Upper lobe of right lung (tissue), 1 donor: ENCODE measurements at places on chromosomes 16 and 17. TPM values are rescaled to one million over a fixed set of nuclear protein-coding genes. Genes with fewer than 3 reads are reported as not detected.

KRTAP4-8 gene
- not detected for total RNA-seq

ACSM5 gene
- 4.5 TPM for total RNA-seq

SPN gene
- total RNA-seq = 70.7 TPM

KRTAP4-3 gene
- not detected for total RNA-seq

GCGR gene
- not detected for total RNA-seq

FBXW10B gene
- total RNA-seq = 1.4 TPM

ACSM2B gene
- total RNA-seq = not detected

LPO gene
- not detected for total RNA-seq

ZP2 gene
- 0.67 TPM for total RNA-seq

HOXB13 gene
- not detected for total RNA-seq
